ENCODE measurements at places on chromosomes 11 and 22. TPM values are rescaled to one million over a fixed set of nuclear protein-coding genes. Genes with fewer than 3 reads are reported as not detected.

PHLDA2 gene
- 36.0 TPM for polyA plus RNA-seq

SUSD2 gene
- 0.03 TPM for polyA plus RNA-seq

SERHL2 gene
- polyA plus RNA-seq = 1.5 TPM

THOC5 gene
- polyA plus RNA-seq = 35.4 TPM

CARD18 gene
- 11.5 TPM for polyA plus RNA-seq

PRR33 gene
- polyA plus RNA-seq = not detected

- DNase-seq = no peak
- peaks cover 6% of the 10 kb centered on the region for H3K4me1 ChIP-seq
- no peak overlapping the region for H3K4me3 ChIP-seq
- no peaks in the 10 kb centered on the region for H3K36me3 ChIP-seq
Measured at GRCh38 chr11:82865841-82866240, 34.4 kb downstream of the PRCP start.

DNA sequence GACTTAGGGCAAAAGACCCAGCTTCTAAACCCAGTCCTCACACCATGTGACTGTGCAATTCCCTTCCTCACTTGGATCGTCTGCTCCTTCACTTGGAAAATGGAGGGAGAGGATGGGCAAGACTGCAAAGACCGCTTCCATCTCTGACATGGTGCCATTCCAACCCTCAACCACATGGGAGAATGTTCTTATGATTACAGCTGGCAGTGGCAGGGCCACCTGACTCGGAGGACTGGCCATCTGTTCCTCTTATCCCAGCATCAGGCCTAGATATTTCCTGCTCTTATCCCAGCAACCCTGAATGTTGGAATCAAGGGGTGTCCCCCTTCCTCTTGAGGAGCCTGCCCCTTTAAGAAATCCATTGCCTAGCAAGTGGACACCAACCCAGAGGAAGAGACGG is 15.4 kb downstream of the DSCAML1 start:
- H3K36me3 ChIP-seq = no peaks in the 10 kb centered on the region
- no peaks in the 10 kb centered on the region for H3K4me1 ChIP-seq
- H3K27ac ChIP-seq = no peak overlapping the region
- H3K27me3 ChIP-seq = peaks cover 38% of the 10 kb centered on the region

DNA sequence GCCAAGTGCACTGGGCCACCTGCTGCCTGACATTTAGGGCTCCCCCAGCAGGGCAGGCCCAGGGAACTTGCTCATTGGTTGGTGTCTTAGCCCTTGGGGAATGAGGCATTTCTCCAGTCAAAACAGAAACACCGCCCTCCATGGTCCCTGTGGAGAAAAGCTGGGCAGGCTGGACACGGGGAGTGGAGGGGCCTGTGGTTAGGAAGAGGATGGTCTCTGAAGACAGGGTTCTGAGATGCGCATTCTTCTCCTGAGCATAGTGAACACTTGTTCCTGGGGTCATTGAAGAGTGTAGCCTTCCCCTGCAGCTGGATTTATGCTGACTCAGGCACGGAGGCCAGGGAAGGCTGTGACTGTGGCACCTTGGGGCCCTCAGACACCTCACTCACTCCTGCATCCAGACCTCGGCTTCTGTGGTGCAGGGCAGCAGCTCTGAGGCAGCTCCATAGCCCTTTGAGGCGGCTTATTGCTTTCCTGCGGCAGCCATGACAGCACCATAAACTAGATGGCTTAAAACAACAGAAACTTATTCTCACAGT is 8.2 kb downstream of the TSPAN18 start:
- peaks cover 38% of the 10 kb centered on the region for H3K27me3 ChIP-seq
- no peak overlapping the region for H3K27ac ChIP-seq
- no peak overlapping the region for H3K4me3 ChIP-seq

DNA sequence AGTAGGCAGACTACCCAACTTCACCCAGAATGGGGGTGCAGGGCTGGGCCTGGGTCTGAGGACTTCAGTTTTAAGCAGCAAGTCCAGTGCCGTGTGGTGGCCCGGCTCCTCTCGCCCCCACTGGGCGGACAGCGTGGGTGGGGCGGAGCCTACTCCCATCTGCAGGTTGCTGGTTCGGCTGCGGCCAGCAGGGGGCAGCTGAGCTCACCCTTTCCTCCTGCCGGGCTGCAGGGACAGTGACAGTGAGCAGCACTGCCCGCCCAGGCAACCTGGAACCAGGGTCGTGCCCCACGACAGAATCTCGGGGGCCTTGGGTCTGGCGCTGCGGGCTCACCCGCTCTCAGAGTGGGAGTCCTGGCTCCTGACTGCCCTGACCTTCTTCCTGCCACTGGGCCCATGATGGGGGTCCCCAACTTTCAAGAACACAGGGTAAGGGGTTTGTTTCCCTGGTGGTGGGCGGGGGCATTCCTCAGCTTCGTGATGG is 6.2 kb upstream of the NEAT1 start:
- peaks cover 17% of the 10 kb centered on the region for H3K36me3 ChIP-seq
- H3K27me3 ChIP-seq = no peaks in the 10 kb centered on the region
- no peak for DNase-seq
- peak overlapping the region; percentile 23 for H3K4me3 ChIP-seq

GRCh38 chr11:86167499-86168164 is 76.9 kb upstream of the EED start:
- H3K4me1 ChIP-seq = peaks cover 17% of the 10 kb centered on the region
- DNase-seq = no peak
- no peaks in the 10 kb centered on the region for H3K27me3 ChIP-seq
- H3K4me3 ChIP-seq = no peak overlapping the region
- no peaks in the 10 kb centered on the region for H3K36me3 ChIP-seq

DNA sequence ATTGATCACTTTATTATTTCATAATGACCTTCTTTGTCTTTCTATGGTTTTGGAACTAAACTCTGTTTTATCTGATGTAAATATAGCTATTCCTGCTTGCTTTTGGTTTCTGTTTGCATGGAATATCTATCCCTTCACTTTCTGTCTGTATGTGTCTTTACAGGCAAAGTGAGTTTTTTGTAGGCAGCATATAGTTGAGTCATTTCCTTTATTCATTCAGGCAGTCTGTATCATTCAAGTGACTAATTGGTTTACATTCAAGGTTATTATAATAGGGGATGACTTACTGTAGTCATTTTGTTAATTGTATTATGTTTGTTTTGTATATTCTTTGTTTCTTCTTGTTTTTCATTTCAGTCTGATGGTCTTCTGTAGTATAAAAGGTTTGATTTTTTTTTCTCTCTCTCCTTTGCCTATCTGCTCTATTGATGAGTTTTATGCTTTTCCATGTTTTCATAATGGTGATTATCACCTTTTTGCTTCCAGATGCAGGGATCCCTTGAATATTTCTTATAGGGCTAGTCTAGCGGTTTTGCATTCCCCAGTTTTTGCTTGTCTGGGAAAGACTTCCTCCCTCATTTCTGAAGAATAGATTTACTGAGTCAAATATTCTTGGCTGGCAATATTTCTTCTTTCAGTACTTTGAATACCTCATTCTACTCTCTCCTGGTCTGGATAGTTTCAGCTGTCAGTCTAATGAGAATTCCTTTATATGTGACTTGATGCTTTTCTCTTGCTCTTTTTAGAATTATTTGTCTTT is 50.4 kb downstream of the GDPD4 start:
- peak overlapping the region; percentile 72 for H3K27ac ChIP-seq
- H3K27me3 ChIP-seq = no peaks in the 10 kb centered on the region
- peak; percentile 56 for DNase-seq
- no peaks in the 10 kb centered on the region for H3K36me3 ChIP-seq
- H3K4me1 ChIP-seq = peaks cover 47% of the 10 kb centered on the region
- H3K4me3 ChIP-seq = peak overlapping the region; percentile 42

- DNase-seq = no peak
- H3K27ac ChIP-seq = no peak overlapping the region
- no peak overlapping the region for H3K4me3 ChIP-seq
- H3K4me1 ChIP-seq = no peaks in the 10 kb centered on the region
- peaks cover 9% of the 10 kb centered on the region for H3K27me3 ChIP-seq
Measured at GRCh38 chr11:19419021-19419750, 178.4 kb upstream of the E2F8 start.

GRCh38 chr11:30631148-30631547 is 45.0 kb upstream of the MPPED2 start:
- no peaks in the 10 kb centered on the region for H3K4me1 ChIP-seq
- H3K27me3 ChIP-seq = no peaks in the 10 kb centered on the region
- no peak overlapping the region for H3K27ac ChIP-seq
- no peak for DNase-seq
- no peaks in the 10 kb centered on the region for H3K36me3 ChIP-seq

GRCh38 chr11:86301742-86302091 is 323 bp upstream of the HIKESHI start:
- DNase-seq = no peak
- no peaks in the 10 kb centered on the region for H3K27me3 ChIP-seq
- peak overlapping the region; percentile 98 for H3K4me3 ChIP-seq
- no peaks in the 10 kb centered on the region for H3K36me3 ChIP-seq
- H3K4me1 ChIP-seq = peaks cover 13% of the 10 kb centered on the region
- peak overlapping the region; percentile 89 for H3K27ac ChIP-seq

DNA sequence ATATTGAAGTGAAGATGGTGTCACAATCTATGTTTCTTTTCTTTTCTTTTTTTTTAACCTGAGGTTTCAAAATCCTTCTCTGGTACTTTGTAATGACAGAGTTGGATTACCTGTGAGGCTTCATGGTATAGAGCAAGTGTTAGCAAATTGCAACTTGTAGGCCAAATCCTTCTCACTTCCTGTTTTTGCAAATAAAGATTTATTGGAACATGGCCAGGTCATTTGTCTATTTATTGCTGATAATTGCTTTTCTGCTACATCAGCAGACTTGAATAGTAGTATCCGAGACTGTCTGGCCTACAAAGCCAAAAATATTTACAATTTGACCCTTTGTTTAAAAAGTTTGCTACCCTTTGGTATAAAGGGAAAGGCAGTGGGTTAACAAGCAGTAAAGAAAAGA is 1059.4 kb upstream of the CCDC90B start:
- no peak for DNase-seq
- no peaks in the 10 kb centered on the region for H3K27me3 ChIP-seq
- H3K36me3 ChIP-seq = no peaks in the 10 kb centered on the region

GRCh38 chr11:2160736-2161259 is at the start of gene INS:
Gene INS (minus strand): TSS chr11:2161209. CDS start chr11:2160971, 238 bp downstream.
- no peak within 1 kb of the TSS for H3K27ac ChIP-seq
- H3K36me3 ChIP-seq = no peaks in the 10 kb centered on the region
- no peaks in the 10 kb centered on the region for H3K27me3 ChIP-seq
- H3K4me3 ChIP-seq = no peak within 1 kb of the TSS
- DNase-seq = no peak
- H3K4me1 ChIP-seq = no peaks in the 10 kb centered on the region

GRCh38 chr11:76601724-76602123 is 68.8 kb downstream of the LRRC32 start:
- DNase-seq = no peak
- H3K27me3 ChIP-seq = peaks cover 4% of the 10 kb centered on the region
- H3K4me1 ChIP-seq = peaks cover 3% of the 10 kb centered on the region
- H3K27ac ChIP-seq = no peak overlapping the region

DNA sequence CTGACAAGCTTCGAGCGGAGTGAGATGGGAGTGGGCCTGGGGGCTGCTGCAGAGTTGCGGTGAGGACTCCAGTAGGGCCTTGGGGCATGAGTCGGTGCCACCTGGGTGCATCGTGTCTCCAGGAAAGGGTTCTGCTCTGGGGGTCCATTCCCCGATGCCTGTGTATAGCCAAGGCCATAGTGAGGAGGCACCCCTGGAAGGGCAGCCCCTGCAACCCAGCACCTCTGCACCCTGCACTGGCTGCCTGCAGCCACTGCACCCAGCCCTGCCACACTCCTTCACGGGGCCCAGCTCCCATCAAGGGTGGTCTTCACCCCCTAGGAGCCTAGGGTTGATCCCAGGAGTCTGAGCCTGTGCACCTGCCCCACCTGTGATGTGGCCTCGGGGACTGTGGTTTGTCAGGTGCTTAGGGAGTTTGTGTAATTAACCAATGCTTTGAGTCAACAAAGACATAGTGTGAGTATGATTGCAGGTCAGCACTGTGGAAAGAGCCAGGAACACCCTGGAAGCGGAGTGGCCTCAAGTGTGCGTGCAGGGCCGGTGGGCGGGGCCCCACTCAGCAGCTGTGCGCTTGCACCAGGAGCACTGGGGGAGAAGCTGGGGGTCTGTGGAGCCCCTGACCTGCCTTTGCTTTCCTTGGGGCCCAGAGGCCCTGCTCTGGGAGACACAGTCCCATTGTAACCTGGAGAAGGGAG is 1299.3 kb downstream of the BRD1 start:
- DNase-seq = no peak
- no peak overlapping the region for H3K27ac ChIP-seq
- H3K36me3 ChIP-seq = no peaks in the 10 kb centered on the region

- no peaks in the 10 kb centered on the region for H3K36me3 ChIP-seq
- H3K4me3 ChIP-seq = no peak overlapping the region
- DNase-seq = no peak
- no peaks in the 10 kb centered on the region for H3K4me1 ChIP-seq
- H3K27me3 ChIP-seq = peaks cover 59% of the 10 kb centered on the region
Measured at GRCh38 chr11:120884154-120885020, 139.5 kb upstream of the TBCEL start.

GRCh38 chr11:60915248-60915914 is 1.4 kb downstream of the TMEM109 start:
- peaks cover 52% of the 10 kb centered on the region for H3K4me1 ChIP-seq
- peaks cover 7% of the 10 kb centered on the region for H3K36me3 ChIP-seq
- H3K27me3 ChIP-seq = no peaks in the 10 kb centered on the region

DNA sequence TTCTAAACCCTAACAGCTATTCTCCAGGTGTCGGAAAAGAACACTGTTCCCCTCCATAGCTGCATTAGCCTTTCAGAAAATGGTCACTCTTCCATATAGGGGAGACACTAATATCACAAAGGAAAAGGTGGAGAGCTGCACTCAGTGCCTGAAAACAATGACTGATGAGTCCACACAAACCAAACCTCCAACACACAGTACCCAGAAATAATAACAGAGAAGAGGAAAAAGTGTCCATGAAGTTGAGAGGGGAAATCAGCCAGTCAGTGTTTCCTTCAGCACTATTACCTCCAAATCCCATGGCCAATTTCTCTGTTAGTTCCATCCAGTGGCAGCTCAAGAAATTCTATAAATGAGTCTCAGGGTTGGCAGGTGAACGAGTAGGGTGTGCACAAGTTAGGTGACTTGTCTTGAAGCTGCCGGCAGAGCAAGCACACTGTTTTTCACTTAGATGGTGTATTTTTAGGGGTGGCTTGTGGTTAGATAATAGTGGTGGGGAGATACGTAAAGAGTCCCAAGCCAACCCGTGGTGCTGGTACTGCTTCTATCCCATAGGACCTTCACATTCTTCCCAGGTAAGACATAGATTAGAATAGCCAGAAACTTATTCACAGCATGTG is 84.5 kb upstream of the CHRM4 start:
- no peak overlapping the region for H3K27ac ChIP-seq
- no peak for DNase-seq
- H3K27me3 ChIP-seq = no peaks in the 10 kb centered on the region
